Progenitor cell of endocrine pancreas (in vitro differentiated cells): ENCODE measurements at places on chromosomes 12 and 14.

DNA sequence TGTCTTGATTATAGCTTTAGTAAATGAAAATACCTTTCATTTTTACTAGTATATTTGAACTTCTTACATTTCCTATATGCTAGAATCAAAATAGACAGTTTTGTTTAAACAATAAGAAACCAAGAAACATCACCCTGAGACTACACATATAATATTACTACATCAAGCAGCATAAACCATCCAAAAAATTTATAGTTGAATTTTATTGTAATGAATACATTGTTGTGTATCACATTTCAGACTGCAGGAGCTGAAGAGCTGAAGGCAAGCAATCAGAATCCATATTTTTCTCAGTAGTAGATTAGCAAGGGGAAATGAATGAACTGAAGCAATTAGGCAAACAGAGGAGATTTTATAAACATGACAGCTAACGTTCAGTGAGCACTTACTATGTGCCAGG is 379.2 kb downstream of the BTG1 start:
- no peaks in the 10 kb centered on the region for H3K27me3 ChIP-seq
- H3K36me3 ChIP-seq, result no peaks in the 10 kb centered on the region

- H3K27me3 ChIP-seq, result no peaks in the 10 kb centered on the region
- H3K36me3 ChIP-seq, result no peaks in the 10 kb centered on the region
- no peak for DNase-seq
- H3K27ac ChIP-seq, result no peak overlapping the region
Observed at GRCh38 chr12:86774841-86775388, 518.7 kb upstream of the MGAT4C start.

DNA sequence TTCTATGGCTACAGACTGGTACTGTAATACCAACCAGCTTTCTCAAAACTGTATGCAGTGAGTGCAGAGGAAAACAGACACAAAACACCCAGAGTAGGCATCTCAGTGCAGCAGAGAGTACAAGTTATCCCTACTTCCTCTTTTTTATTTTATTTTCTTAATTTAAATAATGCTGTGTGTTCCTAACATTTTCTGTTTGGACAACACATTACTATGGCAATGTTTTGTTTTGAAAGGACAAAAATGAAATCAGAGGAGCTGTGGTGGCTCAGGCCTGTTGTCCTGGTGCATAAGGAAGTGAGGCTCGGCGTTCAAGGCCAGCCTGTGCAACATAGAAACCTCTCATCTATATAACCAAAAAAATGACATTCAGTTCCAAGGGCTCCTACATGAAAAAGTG is 33.7 kb upstream of the SELPLG start:
- DNase-seq, result no peak
- H3K36me3 ChIP-seq, result peaks cover 2% of the 10 kb centered on the region
- no peak overlapping the region for H3K4me3 ChIP-seq
- H3K27me3 ChIP-seq, result no peaks in the 10 kb centered on the region
- no peak overlapping the region for H3K27ac ChIP-seq

DNA sequence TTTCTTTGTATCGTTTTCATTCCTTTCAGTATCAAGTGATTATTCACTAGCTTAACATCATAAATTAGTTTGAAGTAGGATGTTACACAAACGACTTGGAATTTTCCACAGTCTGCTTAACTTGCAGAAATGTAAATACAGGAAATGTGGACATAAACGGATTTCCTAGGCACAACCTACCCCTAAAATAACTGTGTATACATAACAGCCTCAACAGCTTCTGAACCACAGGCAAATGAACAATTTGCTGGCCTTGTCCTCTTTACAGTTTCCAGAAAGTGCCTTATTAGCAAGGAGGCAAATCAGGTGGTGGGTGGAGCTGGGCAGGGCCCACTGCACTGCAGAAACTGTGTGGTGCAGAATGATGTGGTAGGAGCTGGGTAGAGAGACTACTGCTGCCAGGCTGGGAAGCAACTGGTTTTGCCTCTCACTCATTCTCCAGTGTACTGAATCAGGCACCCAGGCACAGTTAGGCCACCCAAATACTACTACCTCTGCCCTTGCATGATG is 14.1 kb downstream of the DRAM1 start:
- no peak for DNase-seq
- H3K36me3 ChIP-seq, result no peaks in the 10 kb centered on the region
- H3K27ac ChIP-seq, result no peak overlapping the region
- peaks cover 5% of the 10 kb centered on the region for H3K27me3 ChIP-seq

GRCh38 chr12:80625901-80626300 is 81.5 kb upstream of the MYF6 start:
- H3K27me3 ChIP-seq, result no peaks in the 10 kb centered on the region
- H3K4me3 ChIP-seq, result no peak overlapping the region
- H3K27ac ChIP-seq, result no peak overlapping the region
- H3K36me3 ChIP-seq, result no peaks in the 10 kb centered on the region

GRCh38 chr14:79631276-79631675 is 580.0 kb downstream of the DIO2 start:
- no peak overlapping the region for H3K27ac ChIP-seq
- no peak for DNase-seq
- H3K4me3 ChIP-seq, result no peak overlapping the region
- H3K27me3 ChIP-seq, result no peaks in the 10 kb centered on the region
